ENCODE measurements at places on chromosomes 16 and 17.

DNA sequence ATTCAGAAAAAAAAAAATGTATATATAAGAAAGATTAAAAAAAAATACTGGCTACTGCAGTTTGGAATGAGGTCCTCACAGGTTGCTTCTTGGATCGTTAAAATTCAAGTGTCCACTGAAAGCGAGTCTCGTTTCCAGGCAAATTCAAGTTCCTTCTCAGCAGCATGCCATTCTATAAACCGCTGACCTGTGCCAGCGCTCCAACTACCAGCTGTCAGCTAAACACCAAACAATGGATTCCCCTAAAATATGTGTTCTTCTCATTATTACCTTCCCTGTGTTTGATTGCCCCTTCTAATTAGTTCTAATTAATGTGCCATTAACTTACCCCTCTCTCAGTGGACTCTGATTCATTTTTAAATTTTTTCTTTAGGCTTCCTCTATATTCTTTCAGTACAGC, 92.4 kb downstream of the DNAH9 start:
- DNase-seq: no peak

- DNase-seq: peak; percentile 67
These were observed 15.0 kb downstream of the TMEM92 start for GRCh38 chr17:50289278-50289677.

- no peak for DNase-seq
These were observed 101.0 kb downstream of the METRNL start for GRCh38 chr17:83180264-83180995.

DNA sequence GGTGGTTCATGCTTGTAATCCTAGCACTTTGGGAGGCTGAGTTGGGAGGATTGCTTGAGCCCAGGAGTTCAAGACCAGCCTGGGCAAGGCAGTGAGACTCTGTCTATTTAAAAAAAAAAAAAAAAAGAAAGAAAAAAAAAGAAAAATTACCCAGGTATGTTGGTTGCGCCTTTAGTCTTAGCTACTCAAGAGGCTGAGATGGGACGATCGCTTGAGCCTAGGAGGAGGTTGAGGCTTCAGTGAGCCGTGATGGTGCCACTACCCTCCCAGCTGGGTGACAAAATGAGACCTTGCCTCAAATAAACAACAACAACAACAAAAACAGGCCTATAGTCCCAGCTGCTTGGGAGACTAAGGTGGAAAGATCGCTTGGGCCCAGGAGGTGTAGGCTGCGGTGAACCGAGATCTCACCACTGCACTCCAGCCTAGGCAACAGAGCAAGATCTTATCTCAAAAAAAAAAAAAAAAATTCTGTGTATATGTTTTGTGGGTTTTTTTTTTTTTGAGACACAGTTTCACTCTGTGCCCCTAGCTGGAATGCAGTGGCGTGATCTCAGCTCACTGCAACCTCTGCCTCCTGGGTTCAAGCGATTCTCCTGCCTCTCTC, 12.5 kb upstream of the ANKRD40CL start:
- DNase-seq: no peak

GRCh38 chr16:86899757-86900156, 321.4 kb downstream of the FOXL1 start:
- DNase-seq: no peak

GRCh38 chr16:59249011-59249410, 514.9 kb upstream of the GOT2 start:
- no peak for DNase-seq

Measured in muscle of leg (tissue), 16 donors.